NCI-H524 (cell line): ENCODE measurements at places on chromosomes 5 and 9.

DNA sequence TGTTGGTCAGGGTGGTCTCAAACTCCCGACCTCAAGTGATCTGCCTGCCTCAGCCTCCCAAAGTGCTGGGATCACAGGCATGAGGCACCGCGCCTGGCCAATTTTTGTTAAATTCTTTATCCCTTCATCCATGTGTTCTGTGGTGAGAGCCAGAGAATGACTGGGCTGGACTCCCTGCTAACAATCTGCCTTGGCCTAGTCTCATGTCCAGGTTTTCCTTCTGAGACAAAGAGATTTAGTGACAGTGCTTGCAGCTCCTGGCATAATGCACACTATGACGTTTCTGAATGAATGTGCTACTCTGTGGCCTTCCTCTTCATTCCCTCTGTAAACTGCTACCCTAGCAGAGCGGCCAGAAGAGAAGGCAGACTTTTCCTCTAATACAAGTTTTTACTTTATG lies 79.3 kb downstream of the FOXD1 start:
- no peak for DNase-seq

DNA sequence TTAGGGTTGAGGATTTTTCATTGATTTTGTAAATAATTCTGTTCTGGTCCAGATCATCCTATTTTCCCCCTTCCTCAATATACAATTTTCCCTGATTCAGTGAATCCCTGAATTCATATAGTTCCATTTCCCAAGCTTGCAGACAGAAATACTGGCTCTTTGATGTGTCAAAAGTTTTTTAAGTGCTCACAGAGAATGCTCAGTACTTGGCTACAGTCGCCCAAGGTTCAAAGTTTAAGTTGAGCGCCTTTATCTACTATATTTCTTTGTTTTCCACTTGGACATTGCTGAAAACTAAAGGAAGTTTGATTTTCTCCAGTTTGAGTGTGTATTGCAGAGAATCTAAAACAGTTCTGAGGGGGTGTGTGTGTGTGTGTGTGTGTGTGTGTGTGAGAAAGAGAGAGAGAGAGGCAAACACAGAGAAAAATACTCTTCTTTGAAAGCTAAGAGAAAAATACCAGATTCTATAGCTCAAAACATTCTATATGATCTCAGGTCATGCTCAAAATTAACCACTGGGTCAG lies 136.2 kb upstream of the ACO1 start:
- no peak for DNase-seq

GRCh38 chr5:72917371-72917776 lies 38.5 kb upstream of the FCHO2 start:
- DNase-seq = peak; percentile 52

- DNase-seq = peak; percentile 56
These were observed 9.2 kb downstream of the EEIG1 start for GRCh38 chr9:127971357-127972235.

DNA sequence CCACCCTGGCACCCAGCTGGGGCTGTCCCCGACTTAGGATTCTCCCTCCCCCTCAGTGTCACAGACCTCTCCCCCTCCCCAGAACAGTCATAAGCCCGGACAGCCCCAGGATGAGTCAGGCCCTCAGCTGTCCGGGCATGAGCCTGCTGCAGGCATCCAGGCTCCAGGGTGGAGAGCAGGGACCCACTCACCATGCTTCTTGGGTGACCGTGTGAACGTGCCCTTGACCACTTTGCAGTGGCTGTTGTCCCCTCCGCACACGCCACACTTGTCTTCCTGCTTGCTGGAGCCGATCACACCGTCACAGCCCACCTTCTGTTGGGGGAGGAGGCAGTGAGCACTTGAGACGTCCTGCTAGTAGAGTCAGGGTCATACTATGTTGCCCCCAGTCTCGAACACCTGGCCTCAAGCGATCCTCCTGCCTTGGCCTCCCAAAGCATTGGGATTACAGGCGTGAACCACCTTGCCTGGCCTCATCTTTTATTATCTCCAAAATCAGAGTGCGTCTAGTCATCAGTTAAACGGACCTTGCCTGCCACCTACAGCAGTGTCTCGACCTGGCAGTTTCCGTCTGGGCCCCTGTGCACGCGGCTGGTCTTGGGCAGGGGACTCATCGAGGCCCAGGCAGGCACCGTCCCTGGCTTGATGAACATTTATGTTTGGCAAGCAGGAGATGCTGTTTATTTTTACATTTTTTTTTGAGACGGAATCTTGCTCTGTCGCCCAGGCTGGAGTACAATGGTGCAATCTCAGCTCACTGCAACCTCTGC lies 72.6 kb downstream of the ZNF354C start:
- no peak for DNase-seq

DNA sequence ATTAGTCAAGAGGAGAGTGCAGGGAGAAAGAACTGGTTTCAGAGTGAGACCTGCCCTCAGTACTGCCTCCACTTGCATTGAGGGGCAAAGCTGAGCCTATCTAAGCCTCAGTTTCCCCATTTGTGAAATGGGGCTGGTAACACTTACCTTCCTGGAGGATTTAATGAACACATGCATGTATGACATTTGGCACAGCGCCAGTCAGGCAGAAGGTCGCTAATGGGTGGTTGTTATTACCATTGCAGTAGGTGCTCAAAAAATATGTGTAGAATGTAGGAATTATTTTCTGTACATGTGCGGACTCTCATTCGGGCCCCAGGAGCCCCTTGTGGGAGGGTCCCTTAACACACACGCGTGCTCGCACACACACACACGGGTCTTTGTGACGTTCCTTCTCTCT lies 10.9 kb downstream of the FAT2 start:
- peak; percentile 67 for DNase-seq

- DNase-seq = peak; percentile 5
These were observed 53.9 kb downstream of the DPYSL3 start for GRCh38 chr5:147455822-147456450.

DNA sequence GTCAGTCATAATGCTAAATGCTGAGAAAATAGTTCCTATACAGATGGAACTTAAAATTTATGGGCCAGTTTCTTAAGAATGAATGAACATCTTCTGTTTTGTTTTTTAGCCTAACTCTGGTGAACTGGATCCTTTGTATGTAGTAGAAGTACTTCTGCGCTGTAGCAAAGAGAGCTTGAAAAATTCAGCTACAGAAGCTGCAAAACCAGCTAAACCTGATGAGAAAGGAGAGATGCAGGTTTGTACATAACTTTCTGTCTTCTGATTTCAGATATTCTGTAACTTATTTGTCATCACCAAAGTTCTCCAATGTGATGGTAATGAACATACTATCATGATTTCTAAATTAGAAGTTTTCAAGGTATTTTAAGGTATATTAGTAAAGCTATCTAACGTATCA lies 80.1 kb downstream of the MTREX start:
- no peak for DNase-seq

DNA sequence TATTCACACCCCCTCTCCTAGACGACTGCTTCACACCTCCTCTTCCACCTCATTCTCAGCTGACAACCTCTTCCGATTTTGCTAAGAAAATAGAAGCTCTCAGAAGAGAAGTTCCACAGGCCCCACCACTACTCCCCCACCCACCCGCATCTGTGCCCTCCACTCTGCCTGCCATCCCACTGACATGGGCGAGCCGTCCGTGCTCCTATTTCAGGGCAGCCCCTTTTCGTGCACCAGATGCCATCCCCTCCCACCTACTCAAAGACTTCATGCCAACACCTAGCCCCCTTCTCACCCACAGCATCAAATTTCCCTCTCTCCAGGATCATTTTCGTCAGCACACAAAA lies 34.6 kb upstream of the JADE2 start:
- DNase-seq = no peak

DNA sequence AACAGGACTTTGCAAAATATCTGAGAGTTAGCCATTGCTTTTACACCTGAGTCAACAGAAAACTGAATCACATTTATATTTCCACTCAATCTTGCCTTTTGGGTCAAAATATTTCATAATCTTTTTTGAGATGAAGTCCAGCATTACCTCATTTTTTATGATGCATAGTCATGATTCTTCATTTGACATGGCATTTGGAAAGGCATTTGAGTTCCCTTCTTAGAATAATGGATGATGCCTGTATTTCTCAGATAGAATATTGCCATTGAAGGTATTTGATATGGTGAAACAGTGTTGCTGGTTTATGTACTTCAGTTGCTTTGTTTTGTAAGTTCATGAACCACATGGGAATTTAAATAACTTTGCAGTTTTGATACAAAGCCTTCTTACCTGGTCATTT lies 180.4 kb downstream of the PRR16 start:
- no peak for DNase-seq

- no peak for DNase-seq
These were observed 2064.4 kb upstream of the C9orf72 start for GRCh38 chr9:29637471-29638237.

DNA sequence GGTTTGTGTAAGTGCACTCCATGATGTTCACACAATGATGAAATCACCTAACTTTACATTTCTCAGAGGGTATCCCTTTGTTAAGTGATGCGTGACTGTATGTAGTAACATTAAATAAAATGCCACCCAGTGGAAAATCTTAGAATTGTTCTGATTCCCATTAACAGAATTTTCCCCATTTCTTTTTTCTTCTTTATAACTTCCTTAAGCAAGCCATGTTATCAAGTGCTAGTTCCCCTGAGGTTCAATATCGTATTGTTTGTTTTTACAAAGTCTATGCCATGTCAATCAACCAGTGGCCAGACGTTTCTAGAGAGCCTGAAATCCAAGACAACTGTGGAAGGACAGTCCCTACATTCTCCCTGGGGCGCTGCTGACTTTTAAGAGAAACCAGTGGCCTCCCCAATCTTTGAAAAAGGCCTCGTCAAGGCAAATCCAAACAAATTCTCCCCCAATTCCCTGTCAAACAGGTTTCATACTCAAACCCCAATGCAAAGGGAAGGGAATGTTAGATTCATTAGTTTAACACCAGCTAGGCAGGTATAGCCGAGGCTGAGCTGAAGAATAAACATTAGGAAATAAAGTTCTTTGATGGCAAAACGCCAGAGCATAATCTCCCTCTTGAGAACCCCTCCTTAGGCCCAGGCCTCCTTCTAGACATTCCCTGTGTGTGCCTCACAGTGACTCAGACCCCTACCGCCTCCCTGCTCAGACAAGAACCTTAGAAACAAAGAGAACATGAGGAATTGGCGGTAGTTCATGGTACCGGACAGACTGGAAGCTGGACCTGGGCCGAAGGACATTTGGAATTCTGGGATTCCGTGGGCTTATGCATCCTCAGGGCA lies 198.7 kb downstream of the GNA14 start:
- no peak for DNase-seq

DNA sequence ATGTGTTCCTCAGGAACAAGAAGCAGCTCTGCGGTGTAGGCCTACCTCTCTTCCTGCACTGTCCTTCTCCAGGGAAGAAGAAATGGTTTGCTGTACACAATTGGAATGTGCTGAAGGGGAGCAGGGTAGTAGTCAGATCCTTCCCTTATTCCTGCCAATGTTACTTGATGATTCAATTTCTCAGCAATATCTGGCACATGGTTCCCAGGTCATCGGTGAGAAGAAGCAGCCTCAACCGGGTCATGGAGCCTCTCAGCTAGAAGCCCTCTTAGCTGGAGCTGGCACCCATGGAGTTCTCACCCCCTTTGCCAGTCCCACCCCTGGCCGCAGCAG lies 36.9 kb downstream of the ACTBL2 start:
- DNase-seq = no peak

DNA sequence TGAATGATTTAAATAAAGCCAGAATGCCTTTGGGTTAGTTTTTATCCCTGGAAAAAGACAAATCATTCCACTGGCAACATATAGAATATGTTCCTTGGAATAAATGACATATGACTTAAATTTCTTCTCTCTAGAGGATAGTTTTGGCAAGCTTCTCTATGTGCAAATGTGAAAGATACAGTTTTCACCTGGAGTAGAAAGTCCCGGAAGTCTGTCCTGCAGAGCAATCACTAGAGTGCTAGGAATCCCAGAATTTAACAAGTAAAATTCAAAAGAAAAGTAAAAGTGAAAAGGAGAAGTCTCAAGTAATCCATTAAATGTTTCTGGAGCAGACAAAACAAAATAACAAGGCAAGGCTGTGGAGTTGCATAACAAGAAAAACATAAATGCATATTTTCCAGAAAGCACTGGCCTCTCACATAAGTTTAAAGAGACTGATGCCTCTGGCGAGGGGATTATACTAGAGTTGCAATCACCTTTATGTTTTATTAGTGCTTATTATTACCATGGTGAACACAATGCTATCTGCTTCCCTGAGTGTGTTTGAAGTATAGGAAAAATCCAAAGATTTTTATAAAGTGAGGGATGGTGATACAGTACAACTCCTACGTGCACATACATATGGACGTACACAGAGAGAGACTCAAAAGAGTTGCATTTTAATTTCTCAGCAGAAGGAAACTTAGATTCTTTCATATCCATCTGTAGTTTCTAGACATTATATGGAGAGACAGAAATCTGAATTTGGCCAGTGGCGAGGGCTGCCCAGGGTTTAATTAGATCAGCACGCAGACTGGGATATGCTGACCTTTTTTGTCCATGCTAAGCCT lies 188.3 kb upstream of the ANKRD55 start:
- DNase-seq = no peak

- no peak for DNase-seq
These were observed 91.5 kb upstream of the NFIL3 start for GRCh38 chr9:91515074-91515687.

DNA sequence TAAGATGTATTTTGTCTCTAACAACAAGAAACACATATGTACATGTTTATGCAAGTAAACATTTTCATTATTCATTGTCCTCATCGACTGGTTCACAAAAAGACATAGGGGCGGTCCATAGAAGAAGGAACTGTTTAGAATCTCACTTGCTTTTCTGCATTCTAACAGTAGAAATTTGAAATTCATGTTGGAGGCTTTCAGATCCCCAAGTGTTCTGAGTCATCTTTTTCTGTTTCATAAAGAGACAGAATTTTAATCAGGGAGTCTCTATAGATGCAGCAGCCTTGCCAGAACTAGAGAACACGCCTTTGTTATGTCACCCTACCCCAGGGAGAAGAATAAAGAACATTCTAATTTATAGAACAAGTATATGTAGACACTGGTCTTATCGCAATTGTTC lies 324.3 kb downstream of the GABRG2 start:
- no peak for DNase-seq

DNA sequence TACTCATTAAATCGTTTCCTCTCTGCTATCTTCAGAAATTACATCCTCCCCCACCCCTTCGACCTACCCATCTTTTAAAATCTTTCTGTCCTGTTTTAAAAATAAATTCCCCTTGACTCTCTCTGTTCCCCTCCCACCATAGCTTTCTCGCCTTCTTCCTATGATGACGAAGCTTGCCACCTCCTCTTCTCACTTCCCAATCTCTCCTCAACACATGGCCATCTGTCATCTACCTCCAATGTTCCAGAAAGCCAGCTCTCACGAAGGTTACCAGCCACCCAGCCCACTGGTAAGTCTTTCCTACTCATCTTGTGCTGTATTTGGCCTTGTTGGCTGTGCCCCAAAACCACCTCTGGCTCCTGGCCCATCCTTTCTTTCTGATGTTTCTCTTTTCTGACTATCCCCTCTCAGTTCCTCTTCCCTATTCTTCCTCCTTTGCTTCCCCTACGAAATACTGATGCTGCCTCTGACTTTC lies 346.3 kb downstream of the ENC1 start:
- DNase-seq = no peak

GRCh38 chr5:77546-77945 lies 14.4 kb upstream of the PLEKHG4B start:
- no peak for DNase-seq
